Ovary (tissue), 10 donors: ENCODE measurements at places on chromosomes 11 and 22.

GRCh38 chr11:115760461-115761320 is 256.5 kb upstream of the CADM1 start:
- no peaks in the 10 kb centered on the region for H3K27me3 ChIP-seq
- H3K4me1 ChIP-seq, result peaks cover 7% of the 10 kb centered on the region
- H3K36me3 ChIP-seq, result no peaks in the 10 kb centered on the region

DNA sequence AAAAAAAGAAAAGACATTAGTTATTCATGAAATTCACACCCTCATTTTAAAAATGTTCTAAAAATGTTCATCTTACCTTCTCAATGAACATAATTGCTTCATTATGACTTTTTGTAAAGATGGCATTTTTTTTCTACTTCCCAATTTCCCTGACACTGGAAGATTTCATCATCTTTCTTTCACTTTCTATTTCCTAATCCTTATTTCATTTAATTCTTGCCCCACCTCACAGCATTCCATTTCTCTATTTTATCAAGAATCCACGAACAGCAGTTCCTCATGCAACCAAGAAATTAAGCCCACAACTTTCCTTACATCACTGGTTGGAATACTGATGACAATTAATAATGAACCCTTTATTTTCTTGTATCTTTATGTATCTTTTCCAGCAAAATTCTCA is 1.9 kb downstream of the PATL1 start:
- no peak overlapping the region for H3K4me3 ChIP-seq
- peaks cover 6% of the 10 kb centered on the region for H3K4me1 ChIP-seq
- no peak for DNase-seq
- no peak overlapping the region for H3K27ac ChIP-seq
- no peaks in the 10 kb centered on the region for H3K27me3 ChIP-seq

- H3K36me3 ChIP-seq, result no peaks in the 10 kb centered on the region
- no peak for DNase-seq
- no peak overlapping the region for H3K27ac ChIP-seq
- H3K27me3 ChIP-seq, result no peaks in the 10 kb centered on the region
These were observed 27.5 kb upstream of the ZDHHC13 start for GRCh38 chr11:19089421-19089820.

DNA sequence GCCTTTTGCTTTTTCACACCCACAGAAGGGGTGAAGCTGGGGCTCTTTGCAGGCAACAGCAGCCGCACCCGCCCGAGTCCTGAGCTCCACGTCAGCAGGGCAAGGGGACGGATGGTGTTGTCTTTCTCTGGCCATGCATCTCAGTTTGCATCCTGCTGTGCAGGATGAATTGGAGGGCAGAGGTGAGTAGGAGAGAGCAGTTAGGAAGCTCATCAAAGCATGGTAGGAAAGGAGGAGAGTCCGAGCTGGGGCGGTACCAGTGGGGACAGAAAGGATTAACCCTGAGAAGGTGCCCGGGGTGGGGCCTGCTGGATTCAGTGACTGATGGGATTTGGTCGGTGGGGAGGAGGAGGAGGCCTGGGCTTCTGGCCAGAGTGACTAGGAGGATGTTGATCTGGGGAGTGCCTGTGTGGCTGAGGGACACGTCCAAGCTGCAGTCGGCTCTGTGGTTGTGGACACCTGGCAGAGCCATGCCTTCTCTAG is 14.6 kb downstream of the FAM83F start:
- no peak overlapping the region for H3K4me3 ChIP-seq
- no peak for DNase-seq
- H3K27me3 ChIP-seq, result no peaks in the 10 kb centered on the region
- no peaks in the 10 kb centered on the region for H3K36me3 ChIP-seq

DNA sequence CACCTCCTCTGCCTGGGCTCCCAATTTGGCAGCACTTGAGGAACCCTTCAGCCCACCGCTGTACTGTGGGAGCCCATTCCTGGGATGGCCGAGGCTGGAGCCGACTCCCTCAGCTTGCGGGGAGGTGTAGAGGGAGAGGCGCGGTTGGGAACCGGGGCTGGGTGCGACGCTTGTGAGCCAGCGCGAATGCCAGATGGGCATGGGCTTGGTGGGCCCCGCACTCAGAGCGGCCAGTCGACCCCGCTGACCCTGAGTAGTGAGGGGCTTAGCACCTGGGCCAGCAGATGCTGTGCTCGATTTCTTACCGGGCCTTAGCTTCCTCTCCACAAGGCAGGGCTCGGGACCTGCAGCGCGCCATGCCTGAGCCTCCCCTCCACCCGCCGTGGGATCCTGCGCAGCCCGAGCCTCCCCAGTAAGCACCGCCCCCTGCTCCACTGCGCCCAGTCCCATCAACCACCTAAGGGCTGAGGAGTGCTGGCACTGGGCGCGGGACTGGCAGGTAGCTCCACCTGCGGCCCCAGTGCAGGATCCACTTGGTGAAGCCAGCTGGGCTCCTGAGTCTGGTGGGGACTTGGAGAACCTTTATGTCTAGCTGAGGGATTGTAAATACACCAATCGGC is 58.3 kb upstream of the DEFB108B start:
- no peaks in the 10 kb centered on the region for H3K4me1 ChIP-seq
- H3K36me3 ChIP-seq, result no peaks in the 10 kb centered on the region
- no peak overlapping the region for H3K27ac ChIP-seq
- no peak for DNase-seq

GRCh38 chr22:19149991-19150390 is at the start of gene GSC2:
GSC2 (minus strand) TSS chr22:19150292; CDS start chr22:19150283, 9 bp downstream.
- H3K27me3 ChIP-seq, result peaks cover 4% of the 10 kb centered on the region
- H3K36me3 ChIP-seq, result no peaks in the 10 kb centered on the region
- no peaks in the 10 kb centered on the region for H3K4me1 ChIP-seq
- H3K27ac ChIP-seq, result no peak within 1 kb of the TSS

GRCh38 chr11:73155102-73155501 is 13.0 kb upstream of the FCHSD2 start:
- H3K4me3 ChIP-seq, result no peak overlapping the region
- no peaks in the 10 kb centered on the region for H3K27me3 ChIP-seq
- H3K4me1 ChIP-seq, result peaks cover 10% of the 10 kb centered on the region
- H3K27ac ChIP-seq, result no peak overlapping the region
- no peaks in the 10 kb centered on the region for H3K36me3 ChIP-seq
- no peak for DNase-seq

GRCh38 chr11:118838905-118839553 is 44.7 kb upstream of the CXCR5 start:
- H3K4me1 ChIP-seq, result no peaks in the 10 kb centered on the region
- no peak overlapping the region for H3K27ac ChIP-seq
- DNase-seq, result no peak
- no peaks in the 10 kb centered on the region for H3K27me3 ChIP-seq

DNA sequence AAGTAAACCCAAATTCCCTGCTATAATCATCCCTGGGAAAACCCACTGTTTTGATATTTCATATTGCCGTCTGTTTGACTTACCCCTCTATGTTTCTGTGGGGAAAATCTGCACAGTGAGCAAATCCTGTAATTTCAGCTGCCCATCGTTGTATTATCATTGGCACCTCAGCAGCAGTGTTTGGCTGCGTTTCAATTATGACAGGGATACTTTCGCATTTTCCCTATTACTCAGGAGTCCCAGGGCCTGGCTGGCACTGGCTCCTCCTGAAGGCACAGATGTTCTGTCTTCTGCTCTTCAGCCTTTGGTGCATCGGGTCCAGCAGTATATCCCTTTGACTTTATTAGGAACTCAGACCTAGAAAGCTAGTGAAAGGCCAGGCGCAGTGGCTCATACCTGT is 12.2 kb upstream of the MMP12 start:
- DNase-seq, result no peak
- no peaks in the 10 kb centered on the region for H3K36me3 ChIP-seq
- H3K4me1 ChIP-seq, result no peaks in the 10 kb centered on the region
- no peaks in the 10 kb centered on the region for H3K27me3 ChIP-seq

DNA sequence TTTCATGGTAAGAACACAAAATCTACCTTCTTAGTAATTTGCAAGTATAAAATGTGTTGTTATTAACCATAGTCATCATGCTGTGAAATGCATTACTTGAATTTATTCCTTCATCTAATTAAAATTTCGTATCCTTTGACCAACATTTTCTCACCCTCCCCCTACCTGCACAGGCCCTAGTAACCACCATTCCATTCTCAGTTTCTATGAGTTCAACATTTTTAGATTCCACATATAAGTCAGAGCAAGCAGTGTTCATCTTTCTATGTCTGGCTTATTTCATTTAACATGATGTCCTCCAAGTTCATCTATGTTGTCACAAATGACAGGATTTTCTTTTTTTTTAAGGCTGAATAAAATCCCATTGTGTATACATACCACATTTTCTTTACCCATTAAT is 43.5 kb upstream of the CCDC179 start:
- H3K27me3 ChIP-seq, result no peaks in the 10 kb centered on the region
- no peak overlapping the region for H3K4me3 ChIP-seq
- no peak for DNase-seq
- H3K4me1 ChIP-seq, result no peaks in the 10 kb centered on the region

DNA sequence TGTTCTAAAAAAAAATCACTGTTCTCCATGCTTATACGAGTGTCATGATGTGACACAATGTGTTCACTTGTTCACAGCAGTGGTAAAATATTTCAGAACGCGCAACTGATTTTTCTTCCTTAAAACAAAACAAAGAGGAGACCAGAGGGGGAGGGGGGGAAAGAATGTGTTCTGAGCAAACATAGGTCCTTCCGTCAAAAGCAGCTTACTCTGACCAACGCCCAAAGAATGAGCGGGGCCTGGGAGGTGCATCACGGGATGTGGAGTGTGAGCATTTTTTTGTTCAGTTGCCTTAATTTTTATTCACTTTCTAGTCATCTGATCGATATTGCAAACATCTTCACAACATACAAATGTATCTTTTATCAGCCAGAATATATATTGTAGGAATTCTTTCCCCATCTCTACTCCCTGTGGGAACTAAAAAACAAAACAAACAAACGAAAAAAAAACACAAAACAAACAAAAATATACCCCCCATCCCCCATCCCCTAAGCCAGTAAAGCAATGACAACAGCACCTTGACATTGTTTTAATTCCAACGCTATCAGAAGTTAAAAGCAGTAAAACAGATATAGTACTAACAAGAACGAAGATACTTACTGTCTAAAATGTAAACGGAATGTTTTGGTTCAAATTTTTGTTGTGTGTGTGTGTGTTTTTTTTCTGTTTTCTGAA is 43.3 kb downstream of the BDNF start:
- no peaks in the 10 kb centered on the region for H3K4me1 ChIP-seq
- H3K27me3 ChIP-seq, result no peaks in the 10 kb centered on the region
- H3K4me3 ChIP-seq, result no peak overlapping the region
- H3K36me3 ChIP-seq, result no peaks in the 10 kb centered on the region

GRCh38 chr22:45059296-45059695 is 49.5 kb upstream of the PHF21B start:
- no peak for DNase-seq
- H3K27me3 ChIP-seq, result no peaks in the 10 kb centered on the region
- no peak overlapping the region for H3K27ac ChIP-seq
- H3K36me3 ChIP-seq, result no peaks in the 10 kb centered on the region

DNA sequence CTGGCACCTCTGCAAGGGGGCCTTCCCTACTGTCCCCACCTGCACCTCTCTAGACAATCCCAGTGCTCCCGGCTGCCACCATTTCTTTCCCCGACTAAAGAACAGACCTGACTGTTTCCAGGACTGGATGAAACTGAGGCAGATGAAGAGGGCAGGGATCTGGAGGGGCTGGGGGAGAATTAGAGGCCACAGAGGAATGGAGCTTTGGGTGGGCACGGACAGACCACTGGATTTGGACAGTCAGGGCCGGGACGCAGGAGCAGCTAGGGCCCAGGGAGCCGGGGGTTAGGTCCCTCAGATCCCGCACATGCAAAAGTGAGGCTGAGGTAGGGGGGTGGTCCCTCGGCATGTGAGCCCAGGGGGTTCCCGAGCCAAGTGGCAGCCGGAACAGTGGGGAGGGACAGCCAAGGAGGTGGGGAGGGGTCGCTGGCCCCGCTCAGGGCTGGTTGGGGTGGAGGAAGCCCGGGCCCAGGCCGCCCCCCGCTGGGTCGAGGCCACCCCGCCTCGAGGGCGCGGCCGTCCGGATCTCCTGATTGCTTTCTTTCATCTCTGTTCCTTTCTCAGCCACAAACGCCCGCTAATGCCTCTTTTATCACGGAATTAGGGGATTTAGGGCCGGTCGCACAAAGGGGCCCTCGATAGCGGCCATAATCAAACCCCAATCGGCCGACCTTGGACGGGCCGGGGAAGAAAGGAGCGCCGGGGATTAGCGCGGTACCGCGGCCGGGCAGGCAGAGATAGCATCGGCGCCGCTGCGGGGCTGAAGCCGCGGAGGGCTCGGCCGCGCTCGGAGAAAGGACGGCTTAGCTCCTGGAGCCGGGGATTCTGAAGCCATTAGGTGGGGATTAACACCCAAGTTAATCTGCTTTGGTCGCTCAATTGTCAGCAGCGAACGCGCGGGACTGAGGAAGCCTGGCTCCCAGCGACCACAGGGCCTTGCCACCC is 9.3 kb downstream of the SLC25A1 start:
- H3K27ac ChIP-seq, result peak overlapping the region; percentile 88
- H3K4me3 ChIP-seq, result peak overlapping the region; percentile 16
- peaks cover 15% of the 10 kb centered on the region for H3K4me1 ChIP-seq
- DNase-seq, result no peak

DNA sequence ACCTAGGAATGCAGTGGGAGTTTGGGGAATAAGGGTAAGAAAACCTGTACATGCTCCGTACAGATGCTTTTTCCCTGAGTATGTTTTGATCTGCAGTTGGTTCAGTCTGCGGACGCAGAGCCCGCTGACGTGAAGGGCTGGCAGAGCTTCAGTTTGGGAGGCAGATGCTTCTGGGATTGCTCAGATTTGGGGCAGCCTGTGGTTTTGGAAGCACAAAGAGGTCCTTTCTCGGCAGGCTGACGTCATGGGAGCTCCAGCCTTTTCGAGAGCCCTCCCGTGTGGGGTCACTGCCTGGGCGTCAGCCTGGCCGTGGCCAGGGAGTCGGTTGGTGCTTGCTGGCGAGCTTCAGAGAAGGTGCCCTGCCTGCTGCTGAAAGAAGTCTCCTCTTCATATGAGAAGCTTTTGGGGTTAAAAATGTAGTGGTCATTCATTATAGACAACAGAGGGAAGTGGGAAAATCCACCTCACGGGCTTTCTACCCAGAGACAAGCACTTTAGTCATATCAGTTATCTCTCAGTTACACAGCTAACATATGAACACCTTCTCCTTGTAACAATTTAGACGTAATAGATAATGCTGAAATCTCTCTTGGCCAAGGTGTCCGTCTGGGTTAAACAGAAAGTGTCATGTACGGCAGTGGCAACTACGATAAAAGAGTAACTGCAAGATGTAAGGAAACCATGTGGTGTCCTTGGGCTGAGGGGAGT is 26.8 kb downstream of the TPCN2 start:
- H3K4me3 ChIP-seq, result no peak overlapping the region
- H3K4me1 ChIP-seq, result peaks cover 4% of the 10 kb centered on the region
- peak; percentile 96 for DNase-seq

DNA sequence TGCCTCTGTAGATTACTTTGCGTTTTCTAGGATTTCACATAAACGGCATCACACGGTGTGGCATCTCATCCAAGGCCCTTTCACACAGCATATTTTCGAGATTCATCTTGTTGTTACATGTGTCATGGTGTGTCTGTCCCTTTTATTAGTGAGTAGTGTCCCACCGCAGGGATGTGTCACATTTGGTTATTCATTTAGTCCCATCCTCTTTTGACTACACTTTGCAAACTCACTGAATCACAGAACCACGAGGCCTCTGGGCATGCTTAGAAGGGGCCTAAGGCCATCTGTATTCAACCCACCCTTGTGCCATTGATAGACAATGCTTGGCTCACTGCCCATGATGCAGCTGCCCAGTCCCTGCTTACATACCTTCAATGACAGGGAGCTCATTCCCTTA is 4.2 kb upstream of the RAC2 start:
- no peak for DNase-seq
- H3K36me3 ChIP-seq, result no peaks in the 10 kb centered on the region
- H3K27ac ChIP-seq, result no peak overlapping the region
- no peaks in the 10 kb centered on the region for H3K4me1 ChIP-seq
- H3K27me3 ChIP-seq, result no peaks in the 10 kb centered on the region

- H3K27ac ChIP-seq, result no peak overlapping the region
- no peak overlapping the region for H3K4me3 ChIP-seq
- H3K27me3 ChIP-seq, result no peaks in the 10 kb centered on the region
- peak; percentile 70 for DNase-seq
- H3K4me1 ChIP-seq, result peaks cover 32% of the 10 kb centered on the region
- no peaks in the 10 kb centered on the region for H3K36me3 ChIP-seq
These were observed 77.0 kb downstream of the RPL27A start for GRCh38 chr11:8759634-8760033.
